Mesenchymal stem cell (in vitro differentiated cells and primary cell): ENCODE measurements at places on chromosomes 4 and X.
A peak's percentile ranks its signal among the peaks of the same experiment; 100 is the strongest.

DNA sequence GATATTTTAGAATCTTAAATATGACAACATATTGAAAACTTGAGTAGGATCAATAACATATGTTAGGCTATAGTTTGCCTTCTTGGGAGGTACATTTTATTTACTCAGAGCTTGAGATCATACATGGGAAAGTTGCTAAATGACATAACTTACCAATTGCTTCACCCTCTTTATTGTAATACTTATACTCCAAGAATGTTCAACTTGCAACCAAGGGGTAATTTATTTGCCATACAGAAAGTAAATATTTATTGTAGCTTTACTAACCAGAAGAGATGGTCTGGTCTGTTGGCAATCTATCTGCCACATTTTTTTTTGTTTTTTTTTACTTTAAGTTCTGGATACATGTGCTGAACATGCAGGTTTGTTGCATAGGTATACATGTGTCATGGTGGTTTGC lies 426.6 kb downstream of the ARHGAP24 start:
- peak; percentile 83 for DNase-seq

GRCh38 chr4:165308606-165309005 lies 18.9 kb upstream of the MSMO1 start:
- DNase-seq = no peak

DNA sequence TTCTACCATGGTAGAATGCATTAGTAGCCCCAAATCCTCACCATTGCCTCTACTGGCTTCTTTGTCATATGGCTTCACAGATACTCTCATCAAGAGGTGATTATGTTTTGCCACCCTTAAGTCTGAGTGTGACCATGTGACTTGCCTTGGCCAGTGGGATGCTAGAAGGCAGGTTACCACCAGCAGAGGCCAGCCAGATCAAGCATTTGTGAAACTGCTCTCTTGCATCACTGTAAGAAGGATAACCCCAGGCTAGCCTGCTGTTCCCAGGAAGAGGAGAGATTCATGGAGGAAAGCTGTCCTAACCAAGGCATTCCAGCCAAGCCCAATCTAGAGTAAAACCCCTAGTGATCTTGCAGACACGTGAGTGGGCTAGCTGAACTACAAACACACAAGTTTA lies 46.8 kb downstream of the USP46 start:
- no peak for DNase-seq

DNA sequence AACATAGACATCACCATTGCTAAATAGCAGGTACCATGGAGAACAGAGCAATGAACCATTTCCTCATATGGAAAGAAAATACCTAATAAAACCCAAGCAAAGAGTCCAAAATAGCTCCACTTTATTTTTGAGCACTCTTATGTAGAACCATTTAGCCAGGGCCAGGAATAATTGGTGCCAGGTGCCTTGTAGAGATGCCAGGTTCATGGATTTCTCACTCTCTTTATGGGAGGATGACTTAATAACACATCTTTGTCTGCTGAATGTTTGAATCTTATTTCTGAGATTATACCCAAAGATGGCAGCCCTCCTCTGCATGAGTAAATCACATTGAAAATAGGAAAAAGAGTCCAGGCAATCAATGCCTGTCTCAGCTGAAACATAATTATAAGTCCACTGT lies 212.3 kb upstream of the SFRP2 start:
- DNase-seq = no peak

- no peak for DNase-seq
These were observed 74.9 kb downstream of the METTL14 start for GRCh38 chr4:118760092-118760491.

GRCh38 chrX:368811-369562 lies 17.7 kb downstream of the PPP2R3B start:
- peak; percentile 53 for DNase-seq

- DNase-seq = no peak
These were observed 1212.4 kb downstream of the PCDH18 start for GRCh38 chr4:136319789-136320464.

DNA sequence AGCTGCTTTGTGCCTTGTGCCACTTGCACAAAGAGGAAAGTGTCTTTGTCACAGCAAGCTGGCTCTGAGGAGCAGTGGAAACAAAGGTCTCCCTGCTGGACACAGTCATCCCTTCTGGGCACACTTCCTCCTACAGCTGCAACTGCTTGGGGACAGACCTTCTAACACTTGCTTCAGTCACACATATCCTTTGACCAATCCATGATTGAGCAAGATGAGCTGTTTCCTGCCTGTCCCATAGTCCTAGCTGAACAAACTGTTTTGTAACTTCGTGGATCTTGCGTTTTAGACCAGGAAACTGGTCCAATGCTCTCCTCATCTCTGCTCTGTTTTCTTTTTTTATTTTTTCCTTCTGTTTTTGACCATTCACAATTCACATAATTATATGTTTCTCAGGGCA lies 98.5 kb downstream of the RRAGB start:
- DNase-seq = no peak

DNA sequence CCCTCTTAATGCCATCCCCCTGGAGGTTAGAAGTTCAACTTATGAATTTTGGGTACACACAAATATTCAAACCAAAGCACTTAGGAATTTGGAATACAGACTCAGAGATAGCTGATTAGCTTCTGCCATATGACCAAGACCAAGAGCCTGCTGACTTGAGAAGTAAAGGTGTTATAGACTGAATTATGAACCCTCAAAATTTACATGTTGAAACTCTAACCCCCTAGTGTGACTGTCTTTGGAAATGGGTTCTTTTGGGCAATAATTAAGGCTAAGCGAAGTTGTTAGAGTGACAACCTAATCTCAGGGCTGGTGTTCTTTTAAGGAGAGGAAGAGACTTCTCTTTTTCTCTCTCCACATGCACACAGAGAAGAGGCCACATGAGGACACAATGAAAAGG lies 151.2 kb downstream of the COX18 start:
- DNase-seq = no peak

DNA sequence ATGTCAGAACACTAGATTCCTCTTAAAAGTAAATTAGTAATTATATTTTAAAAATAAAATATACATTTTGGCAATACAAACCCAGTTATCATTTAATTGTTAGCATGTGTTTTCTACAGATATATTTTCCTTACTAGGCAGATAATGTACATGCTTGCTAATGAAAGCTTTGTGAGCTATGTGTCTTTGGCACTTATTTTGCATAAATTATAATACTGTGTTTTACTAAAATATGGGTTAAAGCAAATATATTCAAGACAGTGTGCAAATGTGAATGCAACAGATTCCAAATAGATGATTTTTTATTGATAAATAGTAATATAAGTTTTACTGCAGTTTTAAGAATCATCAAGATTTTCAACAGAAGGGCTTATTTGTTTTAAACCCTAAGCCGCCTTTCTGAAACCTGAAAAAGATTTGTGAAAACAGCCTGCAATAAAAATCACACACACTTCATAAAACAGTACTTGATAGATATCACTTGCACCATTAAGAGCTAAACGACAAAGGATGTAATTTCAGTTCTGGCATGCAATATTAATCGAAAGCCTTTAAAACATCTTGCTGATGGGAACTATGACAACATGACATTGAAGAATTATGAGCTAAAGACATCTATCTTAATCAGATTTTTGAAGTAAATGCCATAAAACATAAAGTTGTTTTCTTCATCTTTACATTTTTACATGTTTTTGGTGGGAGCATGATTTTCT lies 333.3 kb downstream of the DCTD start:
- DNase-seq = no peak

- no peak for DNase-seq
These were observed 92.0 kb upstream of the STS start for GRCh38 chrX:7055386-7056137.

DNA sequence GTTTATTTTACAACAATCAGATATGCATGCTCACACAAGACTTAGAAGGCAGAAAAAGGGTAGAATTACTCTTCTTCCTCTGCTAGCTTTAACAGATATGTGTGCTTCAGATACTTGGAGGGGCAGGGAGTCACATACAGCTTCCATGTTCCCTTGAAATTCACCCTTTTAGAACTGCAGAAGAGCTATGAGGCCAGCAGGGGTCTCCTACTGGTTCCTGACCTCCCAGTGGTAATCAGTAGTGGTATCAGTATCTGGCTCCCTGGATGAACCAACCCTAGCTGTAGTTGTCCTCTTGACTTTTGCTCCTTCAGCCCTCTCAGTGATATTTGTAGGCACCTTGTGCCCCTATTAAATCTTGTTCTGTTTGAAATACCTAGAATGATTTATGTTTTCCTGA lies 81.5 kb downstream of the RCHY1 start:
- peak; percentile 12 for DNase-seq

DNA sequence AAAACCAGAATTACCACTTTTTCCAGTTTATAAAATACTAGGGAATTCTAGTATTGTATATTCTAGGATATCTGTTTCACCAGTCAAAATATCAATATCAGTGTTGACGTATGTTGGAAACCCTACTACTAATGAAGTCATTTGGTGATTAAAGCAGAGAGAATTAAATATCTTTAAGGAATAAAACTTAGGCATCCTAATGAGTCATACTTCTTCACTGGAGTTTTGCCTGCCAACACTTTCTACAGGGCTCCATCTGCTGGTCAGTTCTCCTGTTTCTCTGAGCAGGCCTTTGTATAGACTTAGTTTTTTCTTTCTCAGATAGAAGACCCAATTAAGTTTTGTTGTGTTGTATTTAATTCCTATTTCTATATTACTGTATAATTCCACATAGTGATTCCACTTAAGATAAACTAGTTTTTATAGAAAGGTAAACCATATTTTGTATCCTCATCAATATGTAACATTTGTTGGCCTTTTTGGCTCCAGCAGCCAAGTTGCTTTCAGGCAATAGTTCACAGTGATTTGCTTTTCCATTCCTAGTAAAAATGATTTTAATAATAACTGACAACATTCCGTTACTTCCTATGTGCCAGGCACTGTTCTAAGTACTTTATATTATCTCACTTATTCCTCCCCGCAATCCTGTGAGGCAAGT lies 3.5 kb downstream of the AP1AR start:
- DNase-seq = peak; percentile 87

- no peak for DNase-seq
These were observed 71.6 kb downstream of the NEK1 start for GRCh38 chr4:169540774-169541173.

DNA sequence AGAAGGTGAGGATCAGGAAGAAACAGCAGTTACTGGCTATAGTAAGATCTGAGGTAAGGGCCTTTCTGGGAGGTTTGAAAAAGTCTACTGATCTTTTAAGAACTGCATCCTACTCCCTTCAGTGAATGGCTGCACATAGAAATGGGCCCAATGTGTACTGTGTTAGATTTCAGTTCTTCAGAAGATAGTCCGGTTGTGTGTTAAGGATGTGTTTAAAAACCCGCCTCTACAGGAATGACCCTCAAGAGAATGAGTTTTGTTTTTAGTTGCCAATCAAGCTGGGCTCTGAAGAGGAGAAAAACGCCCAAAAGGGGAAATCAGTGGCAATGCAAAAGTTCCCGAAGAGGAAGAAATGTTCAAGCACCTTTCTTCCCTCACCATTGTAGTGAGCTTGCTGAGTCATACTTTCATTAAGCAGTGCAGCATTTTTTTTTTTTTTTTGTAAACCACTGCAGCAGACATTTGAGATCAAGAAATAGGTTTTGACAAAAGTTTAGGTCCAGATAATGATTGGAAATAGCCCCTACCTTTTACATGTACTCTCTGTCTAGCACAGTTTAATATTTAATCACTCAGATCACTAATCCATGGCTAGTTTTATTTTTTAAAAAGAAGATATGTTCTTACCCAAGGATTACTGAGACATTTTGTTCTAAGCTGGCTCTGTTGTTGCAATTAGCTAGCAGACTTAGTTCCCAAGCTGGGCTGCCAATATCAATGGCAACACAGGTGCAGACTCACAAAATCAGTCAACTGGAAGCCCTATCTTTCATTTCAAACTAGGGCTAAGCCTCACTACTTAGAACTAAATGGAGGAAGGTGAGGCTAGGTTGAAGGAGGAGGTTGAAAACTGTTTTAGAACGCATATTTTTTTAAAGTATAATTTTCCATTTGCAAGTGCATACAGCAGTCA lies 7.0 kb upstream of the TRPC5OS start:
- peak; percentile 35 for DNase-seq

DNA sequence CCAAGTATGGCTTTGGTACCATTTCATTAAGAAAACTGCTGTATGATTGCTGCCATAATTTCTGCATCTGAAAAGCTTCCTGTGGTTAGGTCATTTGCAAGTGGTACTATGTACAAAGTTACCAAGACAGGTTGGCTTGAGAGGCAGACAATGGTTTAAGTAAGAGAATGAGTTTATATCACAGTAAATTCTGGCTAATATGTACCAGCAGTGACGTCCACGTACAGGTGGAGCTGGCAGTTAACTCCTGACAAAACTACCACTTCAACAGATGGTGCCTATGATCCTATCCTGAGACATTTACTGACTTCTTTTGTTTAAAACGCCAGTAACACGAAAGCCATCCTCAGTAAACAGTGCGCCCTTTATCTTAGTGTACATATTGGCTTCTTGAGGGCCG lies 198.4 kb downstream of the NR3C2 start:
- no peak for DNase-seq

- peak; percentile 71 for DNase-seq
These were observed 802 bp downstream of the BMP2K start for GRCh38 chr4:78776729-78777575.

GRCh38 chr4:11209826-11210225 lies 218.9 kb downstream of the HS3ST1 start:
- no peak for DNase-seq

GRCh38 chr4:26510334-26510964 lies 20.2 kb upstream of the CCKAR start:
- DNase-seq = no peak

- no peak for DNase-seq
These were observed 83.8 kb upstream of the UCP1 start for GRCh38 chr4:140652601-140653000.

- no peak for DNase-seq
These were observed 24.6 kb upstream of the LAP3 start for GRCh38 chr4:17552427-17552826.

DNA sequence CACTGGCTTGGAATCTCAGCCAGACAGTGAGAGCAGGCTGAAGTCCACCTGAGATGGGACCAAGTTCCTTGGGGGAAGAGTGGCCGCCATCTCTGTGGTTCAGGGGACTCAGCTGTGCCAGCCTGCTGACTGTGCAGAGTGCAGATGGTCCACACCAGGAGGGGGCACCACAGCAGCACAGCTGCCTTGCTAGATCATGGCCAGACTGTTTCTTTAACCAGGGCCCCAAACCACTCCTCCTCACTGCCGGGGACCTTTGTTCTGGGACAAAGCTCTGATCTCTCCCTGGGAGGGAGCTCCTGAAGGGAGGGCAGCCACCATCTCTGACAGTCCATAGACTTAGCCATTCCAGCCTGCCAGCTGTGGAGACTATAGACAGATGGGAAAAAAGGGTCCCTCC lies 2189.6 kb downstream of the PCDH7 start:
- DNase-seq = no peak

- no peak for DNase-seq
These were observed 252.0 kb downstream of the FRMPD4 start for GRCh38 chrX:12390301-12390700.

DNA sequence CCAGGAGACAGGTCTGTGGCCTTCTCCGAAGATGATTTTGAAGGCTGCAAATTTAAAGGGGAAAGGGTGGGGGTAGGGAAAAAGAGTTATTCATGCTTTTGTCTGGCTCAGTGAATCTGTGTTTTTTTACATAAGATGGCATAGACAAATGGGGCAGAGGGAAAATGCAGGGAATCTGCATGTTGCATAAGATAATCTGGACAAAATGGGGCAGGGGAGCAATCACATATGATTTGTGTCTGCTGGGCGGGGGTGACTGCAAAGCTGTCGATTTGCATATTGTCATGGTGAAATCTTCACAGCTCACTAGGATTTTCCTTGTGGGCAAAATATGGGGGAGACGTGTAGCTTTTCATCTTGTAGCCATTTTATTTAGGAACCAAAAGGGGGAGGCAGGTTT lies 29.4 kb upstream of the GYG2 start:
- no peak for DNase-seq
